NCI-H1436 (cell line): ENCODE measurements at places on chromosomes 6 and 20.

- no peak for DNase-seq
Measured at GRCh38 chr6:131379948-131380347, 193.1 kb upstream of the ARG1 start.

- no peak for DNase-seq
Measured at GRCh38 chr6:151442371-151442770, 9.6 kb downstream of the RMND1 start.

GRCh38 chr6:63672582-63673129 is 37.1 kb downstream of the PHF3 start:
- no peak for DNase-seq

DNA sequence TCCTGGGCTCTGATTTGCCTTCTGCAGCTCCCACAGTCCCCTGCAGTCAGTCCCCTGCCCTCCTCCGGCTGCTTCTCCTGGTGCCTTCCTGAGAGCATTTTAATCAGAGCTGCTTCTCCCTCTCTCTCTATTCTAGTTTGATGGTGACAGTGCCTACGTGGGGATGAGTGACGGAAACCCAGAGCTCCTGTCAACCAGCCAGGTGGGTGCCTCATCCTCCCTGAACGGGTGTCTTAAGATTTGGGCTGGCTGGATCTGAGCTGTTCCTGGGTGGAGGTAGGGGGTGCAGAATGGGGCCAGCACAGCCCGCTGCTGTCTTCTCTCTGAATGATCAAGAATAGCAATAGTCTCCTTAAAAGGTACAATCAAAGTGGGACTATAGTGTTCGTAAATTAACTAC is 58.6 kb downstream of the TOX2 start:
- no peak for DNase-seq

DNA sequence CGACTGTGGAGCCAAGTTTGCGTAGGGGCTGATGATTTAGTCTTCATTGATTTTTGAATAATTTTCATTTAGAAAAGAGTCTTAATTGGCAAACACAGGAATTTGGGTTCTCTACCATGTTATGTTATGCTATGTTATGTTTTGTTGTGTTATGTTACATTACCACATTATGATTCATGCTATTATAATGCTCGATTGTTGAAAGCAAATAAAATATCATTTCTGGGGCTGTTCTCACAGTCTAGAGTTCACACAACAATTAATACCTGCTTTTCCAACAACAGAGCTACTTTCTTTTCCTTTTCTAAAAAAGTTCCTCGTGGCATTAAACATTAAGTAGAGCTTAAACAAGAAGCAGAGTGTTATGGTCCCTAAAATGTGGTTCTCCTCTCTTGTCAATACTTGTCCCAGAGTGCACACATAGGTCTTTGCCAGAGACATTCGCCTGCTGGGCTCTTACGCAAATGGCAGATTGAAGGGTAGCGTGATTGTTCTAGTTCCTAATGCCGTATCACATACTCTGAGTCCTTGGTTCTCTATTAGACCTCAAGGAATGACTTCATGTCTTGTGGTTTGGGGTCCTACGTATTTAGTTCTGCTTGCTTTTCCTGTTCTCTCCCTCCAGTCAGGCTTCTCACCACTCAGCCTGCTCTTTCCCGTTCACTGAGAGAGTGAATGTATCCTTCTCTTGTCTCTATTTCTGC is 370.3 kb downstream of the CD109 start:
- no peak for DNase-seq

DNA sequence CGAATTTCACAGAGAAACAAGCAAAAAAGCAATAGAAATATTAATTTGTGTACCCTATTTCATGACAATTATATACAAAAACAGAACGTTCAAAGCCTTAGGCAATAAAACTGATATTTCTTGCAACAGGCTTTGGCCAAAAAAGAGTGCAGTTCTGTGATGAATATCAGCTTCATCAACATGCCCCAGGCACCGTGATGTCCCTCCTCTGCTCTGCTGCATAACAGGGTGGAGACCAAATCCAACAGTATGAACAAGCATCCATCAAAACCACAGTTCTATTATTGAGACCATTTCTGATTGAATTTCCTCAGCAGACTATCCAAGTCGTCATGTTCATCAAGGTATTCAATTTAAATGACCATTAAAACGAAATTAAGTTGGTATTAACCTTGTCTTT is 722.6 kb upstream of the NRSN1 start:
- DNase-seq = no peak

DNA sequence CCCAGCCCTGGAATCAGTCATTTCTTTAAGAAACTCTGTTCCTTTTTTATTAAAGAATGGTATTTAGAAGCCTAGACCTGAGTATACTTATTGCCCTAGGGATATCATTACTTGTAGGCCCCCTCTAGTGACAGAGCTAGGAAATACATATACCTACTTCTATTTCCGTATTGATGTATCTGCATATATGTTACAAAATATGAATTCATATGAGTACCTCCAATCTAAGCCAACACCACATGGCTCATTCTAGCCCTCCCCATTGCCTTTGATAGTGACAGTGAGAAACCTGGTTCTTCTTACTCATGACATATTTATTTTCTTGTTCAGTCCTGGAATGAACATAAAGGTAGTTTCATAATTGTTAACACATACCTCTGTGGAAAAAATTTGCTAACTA is 137.2 kb downstream of the FARS2 start:
- no peak for DNase-seq

GRCh38 chr20:3101737-3102574 is 17.4 kb upstream of the AVP start:
- no peak for DNase-seq
